ENCODE measurements at places on chromosomes 6 and 20.
A peak's percentile ranks its signal among the peaks of the same experiment; 100 is the strongest.

DNA sequence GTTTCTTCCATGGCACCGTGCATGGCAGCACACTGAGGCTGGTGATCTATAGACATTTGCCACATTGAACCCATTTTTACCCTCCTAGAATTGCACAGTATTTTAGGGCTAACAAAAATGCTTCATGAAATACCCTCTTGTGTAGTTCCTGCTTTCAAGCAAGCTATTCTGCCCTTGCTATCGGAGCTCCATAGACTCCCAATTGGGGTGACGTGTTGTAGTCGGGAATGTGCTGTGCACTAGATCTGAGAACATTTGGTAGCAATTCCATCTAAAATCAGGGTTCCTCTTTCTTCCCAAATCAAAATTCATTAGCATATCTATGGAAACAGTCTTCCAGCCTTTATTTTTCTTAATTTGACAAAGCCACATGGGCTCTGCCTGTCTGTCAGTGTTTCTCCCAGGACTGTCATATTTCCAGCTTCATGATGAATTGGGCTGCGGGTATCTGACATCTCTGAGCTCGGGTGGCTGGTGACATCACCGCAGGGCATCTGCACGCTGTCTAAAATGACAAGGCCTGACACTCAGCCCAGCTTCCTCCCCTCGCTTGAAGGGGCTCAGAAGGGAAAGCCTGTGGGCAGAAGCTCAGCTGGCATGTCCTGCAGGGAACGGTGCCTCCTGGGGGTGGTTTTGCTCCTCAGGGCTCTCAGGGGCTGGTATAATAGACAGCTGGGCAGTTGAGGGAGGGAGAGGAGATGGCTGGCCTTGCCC is 406.4 kb downstream of the QKI start:
- DNase-seq, result no peak

DNA sequence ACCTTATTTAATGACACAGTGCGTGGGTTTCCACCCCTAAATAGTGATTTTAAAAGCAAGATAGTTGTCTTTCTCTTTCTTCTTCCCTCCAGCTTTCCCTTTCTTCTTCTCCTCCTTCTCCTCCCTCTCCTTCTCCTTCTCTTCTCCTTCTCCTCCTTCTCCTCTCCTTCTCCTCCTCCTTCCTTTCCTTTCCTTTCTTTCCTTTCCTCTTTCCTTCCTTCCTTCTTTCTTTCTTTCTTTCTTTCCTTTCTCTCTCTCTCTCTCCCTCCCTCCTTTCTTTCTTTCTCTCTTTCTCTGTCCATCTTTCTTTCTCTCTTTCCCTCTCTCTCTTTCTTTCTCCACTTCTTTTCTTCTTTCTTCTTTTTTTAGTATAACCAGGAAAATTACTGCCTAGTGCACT is 670.6 kb downstream of the GRIK2 start:
- DNase-seq, result no peak

DNA sequence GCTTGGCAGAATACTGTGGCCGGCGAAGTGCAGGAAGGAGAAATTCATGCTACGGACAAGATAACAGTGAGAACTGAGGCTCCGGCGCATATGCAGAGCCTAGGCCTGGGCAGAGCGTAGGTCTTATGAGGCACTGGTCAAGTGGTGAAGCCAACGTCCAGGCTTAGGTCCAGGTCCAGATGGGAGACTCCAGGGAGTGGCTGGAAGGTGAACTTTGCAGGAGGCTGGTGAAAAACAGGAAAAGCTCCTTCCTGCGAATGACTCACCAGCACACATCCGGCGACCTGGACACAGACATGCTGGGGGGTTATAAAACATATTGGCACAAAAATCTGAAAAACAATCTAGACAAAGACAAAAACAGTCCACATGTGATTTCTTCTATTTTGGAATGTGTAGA is 15.4 kb downstream of the C6orf141 start:
- peak; percentile 33 for DNase-seq

DNA sequence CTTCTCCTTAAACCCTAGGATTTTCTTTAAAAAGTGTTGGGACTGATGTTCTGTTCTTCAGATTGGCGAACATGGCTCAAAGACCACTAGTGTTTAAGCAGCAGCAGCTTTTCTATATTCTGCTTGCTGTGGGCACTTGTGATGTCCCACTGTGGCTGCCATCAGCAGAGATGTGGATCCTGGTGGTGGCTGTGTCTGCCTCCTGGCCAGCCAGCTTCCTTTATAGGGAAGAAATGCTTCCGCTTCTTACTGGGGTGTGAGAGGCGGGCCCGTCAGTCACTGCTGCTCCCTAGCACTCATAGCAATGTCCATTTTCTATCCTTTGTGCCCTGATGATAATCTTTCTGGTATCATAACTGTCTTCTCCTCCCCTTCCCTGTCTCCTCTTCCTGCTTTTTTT is 66.7 kb upstream of the ESR1 start:
- DNase-seq, result no peak

GRCh38 chr20:48631114-48632016 is 196.4 kb downstream of the PREX1 start:
- peak; percentile 22 for DNase-seq

Data from astrocyte of the spinal cord (primary cell).